ENCODE measurements at places on chromosomes 11 and 22. TPM values are rescaled to one million over a fixed set of nuclear protein-coding genes. Genes with fewer than 3 reads are reported as not detected.

GRCh38 chr22:36948273-36949225 lies 35.1 kb downstream of the CSF2RB start:
- H3K36me3 ChIP-seq, result no peaks in the 10 kb centered on the region
- H3K4me3 ChIP-seq, result no peak overlapping the region
- no peak for DNase-seq
- no peak overlapping the region for H3K27ac ChIP-seq

GGTLC3 gene
- 6.4 TPM for total RNA-seq

- no peak overlapping the region for H3K4me3 ChIP-seq
- H3K27ac ChIP-seq, result no peak overlapping the region
- DNase-seq, result no peak
Measured at GRCh38 chr11:38510041-38510440, 1912.0 kb upstream of the RAG2 start.

GRCh38 chr11:70833011-70833410 lies 419.4 kb downstream of the SHANK2 start:
- no peaks in the 10 kb centered on the region for H3K4me1 ChIP-seq
- no peaks in the 10 kb centered on the region for H3K27me3 ChIP-seq
- no peak for DNase-seq
- H3K36me3 ChIP-seq, result no peaks in the 10 kb centered on the region

GRCh38 chr22:24873226-24873625 lies 67.2 kb downstream of the SGSM1 start:
- no peaks in the 10 kb centered on the region for H3K36me3 ChIP-seq
- DNase-seq, result no peak
- no peak overlapping the region for H3K4me3 ChIP-seq
- no peak overlapping the region for H3K27ac ChIP-seq
- H3K27me3 ChIP-seq, result no peaks in the 10 kb centered on the region

DNA sequence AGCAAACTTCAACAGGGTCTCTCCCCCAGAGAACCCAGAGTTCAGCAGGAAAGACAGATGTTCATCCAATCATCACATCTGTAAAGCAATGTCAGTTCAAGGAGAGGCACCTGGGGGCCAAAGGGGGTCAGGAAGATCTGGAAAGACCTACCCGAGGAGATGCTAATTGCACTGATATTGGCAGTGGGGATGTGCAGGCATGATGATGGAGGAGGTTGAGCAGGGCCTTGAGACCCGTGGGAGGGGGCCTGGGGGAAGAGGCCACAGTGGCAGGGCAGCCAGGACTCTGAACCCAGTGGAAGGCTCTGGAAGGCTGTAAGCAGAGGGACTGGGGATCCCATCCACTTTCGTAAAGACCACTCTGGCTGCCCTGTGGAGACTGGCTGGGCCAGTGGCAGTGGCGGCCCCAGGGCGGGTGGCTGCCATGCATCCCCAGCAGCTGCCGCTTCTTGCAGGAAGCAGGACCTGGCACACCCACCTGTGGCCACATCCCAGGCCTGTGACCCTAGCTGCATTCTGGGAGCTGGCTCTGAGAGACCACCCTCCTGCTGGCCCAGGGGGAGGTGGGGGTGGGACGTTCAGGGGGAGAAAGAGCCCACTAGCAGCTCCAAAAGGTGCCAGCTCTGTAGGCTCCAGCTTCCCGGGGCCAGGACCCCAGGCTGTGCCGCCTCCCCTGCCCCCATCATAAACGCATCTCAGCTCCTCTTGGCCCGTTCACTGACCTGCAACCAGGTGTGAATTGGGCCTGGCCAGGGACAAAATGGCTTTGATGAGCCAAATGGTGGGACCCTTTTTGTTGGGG lies 59.9 kb upstream of the FGF3 start:
- H3K4me3 ChIP-seq, result no peak overlapping the region
- H3K27ac ChIP-seq, result no peak overlapping the region
- peaks cover 54% of the 10 kb centered on the region for H3K27me3 ChIP-seq
- DNase-seq, result peak; percentile 13
- no peaks in the 10 kb centered on the region for H3K36me3 ChIP-seq

DNA sequence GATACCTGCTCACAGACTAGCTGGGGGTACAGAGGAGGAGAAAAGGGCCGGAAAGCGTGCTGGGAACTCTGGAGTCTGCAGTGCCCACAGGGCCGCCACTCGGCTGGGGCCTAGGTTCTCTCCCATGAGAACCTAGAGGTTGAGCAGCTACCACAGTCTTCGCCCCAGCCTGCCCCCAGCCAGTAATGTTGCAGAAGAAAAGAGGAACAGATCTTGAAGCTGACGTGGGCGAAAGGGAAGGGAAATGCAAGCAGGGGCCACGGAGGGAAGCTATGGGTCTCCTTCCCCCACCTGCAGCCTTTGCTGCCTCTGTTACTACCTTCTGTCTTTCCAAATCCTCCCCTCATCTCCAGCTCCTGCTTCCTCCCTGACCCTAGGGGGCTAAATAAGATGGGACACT lies 28.8 kb upstream of the P2RY2 start:
- no peaks in the 10 kb centered on the region for H3K36me3 ChIP-seq
- no peak overlapping the region for H3K27ac ChIP-seq
- no peaks in the 10 kb centered on the region for H3K27me3 ChIP-seq

USP28 gene
- 21.7 TPM for total RNA-seq

Data from left lung (tissue), 14 donors.